ENCODE measurements at places on chromosomes 1 and 21.

- no peak for DNase-seq
Observed at GRCh38 chr1:87155170-87155569, 173.5 kb upstream of the LMO4 start.

DNA sequence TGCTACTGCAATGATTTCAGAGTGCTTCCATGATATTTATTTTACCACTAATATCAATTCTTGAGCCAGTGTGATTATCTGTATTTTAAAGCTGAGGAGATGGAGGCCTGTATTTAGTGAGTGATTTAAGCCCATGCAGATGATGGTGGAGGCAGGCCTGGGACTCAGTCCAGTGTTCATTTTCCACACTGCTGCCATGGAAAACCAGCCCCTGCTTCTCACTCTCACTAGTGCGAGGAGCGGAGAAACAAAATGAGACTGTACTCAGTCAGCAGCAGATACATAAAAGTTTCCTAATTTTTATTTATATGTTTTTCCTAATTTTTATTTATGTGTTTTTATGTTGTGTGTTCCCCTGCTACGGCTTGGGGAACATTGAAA, 32.8 kb downstream of the LRRC8B start:
- no peak for DNase-seq

DNA sequence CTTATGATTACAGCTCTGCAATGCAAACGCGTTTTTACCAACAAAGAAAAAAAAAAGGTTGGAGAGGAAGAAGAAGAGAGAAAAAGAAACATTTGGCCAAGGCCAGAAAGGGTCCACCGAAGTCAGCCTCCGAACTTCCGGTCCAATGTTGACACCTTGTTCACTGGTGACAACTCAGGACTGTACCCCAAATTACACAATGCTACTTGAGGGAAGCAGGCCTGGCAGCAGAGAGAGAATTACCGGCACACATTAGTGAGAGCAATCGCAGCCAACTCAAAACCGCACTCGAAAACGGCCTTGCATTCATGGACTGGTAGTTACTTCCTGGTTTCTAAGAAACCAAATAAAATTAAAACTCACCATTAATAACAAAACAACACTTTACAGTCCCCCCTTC, 652.5 kb downstream of the KIF26B start:
- no peak for DNase-seq

GRCh38 chr21:28771790-28772501, 220.7 kb downstream of the LTN1 start:
- no peak for DNase-seq

DNA sequence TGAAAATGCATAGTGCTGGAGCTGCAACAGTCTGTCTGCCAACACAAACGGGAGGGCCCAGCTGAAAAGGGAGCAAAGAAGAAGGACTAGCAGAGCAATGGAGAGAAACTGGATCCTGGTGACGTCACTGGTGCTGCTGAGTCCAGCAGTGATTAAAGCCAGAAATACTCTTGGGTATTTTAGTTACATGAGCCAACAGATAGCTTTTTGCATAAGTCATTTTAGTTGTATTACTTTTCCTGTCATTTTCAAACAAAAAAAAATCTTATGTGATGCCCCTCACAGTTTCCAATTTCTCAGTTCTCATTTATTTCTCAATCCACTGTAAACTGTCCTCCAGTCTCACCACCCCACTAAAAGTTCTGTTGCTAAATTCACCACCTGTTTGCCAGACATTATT, 38.7 kb upstream of the NEK7 start:
- DNase-seq, result no peak

GRCh38 chr1:165539908-165540307, 3.9 kb upstream of the LRRC52 start:
- DNase-seq, result no peak

DNA sequence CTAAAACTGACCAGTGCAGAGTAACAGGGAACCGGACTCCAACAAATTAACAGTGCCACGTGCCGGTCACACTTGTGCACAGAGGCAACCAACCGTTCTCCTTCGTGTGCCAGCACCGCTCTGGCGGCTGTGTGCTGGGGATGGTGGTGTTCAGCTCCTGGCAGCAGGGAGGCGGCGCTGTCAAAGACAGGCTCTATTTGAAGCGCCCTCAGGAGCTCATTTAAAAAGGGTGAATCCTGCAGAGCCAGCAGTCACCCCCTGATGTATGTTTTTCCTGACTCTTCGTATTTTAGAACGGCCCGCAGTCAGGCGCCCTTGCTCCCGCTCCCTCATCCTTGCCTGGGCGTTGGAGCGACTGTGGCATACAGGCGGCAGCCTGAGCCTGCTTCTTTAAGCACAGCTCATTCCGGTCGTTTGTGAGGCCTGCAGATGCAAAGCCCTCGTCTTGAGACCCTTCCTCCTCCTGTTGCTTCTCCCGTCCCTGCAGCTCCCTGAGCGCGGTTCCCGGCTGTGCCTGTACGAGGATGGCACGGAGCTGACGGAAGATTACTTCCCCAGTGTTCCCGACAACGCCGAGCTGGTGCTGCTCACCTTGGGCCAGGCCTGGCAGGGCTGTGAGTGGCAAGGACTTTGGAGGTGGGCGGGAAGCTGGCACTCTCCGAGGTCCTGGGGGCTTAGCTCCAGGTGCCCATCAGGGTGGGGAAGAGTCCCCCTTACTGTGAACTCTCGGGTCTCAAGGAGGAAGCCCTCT, 1.1 kb downstream of the DFFB start:
- DNase-seq, result no peak

GRCh38 chr1:29683472-29683871, 447.1 kb downstream of the PTPRU start:
- DNase-seq, result no peak

DNA sequence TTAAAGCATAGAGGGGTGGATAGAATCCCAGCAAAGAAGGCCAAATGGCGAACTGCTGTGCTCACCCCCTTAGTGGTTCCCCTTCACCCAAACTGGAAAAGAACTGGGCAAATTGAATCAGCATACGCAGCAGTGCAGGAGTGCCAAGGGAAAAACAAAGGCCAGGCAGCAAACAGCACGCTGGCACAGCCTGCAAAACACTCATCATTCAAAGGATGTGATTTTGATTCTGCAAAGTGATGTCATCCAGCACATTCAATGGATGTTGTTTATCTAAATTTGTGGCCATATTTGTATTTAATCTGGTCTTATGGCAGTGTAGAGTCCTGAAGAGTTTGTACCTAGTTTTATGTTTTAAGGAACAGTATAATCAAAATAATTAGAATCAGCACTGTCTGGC, 71.8 kb upstream of the ECE1 start:
- DNase-seq, result no peak

All from HS-27A (cell line).